Fibroblast of the conjunctiva (primary cell): ENCODE measurements at places on chromosomes 6 and 20.
A peak's percentile ranks its signal among the peaks of the same experiment; 100 is the strongest.

DNA sequence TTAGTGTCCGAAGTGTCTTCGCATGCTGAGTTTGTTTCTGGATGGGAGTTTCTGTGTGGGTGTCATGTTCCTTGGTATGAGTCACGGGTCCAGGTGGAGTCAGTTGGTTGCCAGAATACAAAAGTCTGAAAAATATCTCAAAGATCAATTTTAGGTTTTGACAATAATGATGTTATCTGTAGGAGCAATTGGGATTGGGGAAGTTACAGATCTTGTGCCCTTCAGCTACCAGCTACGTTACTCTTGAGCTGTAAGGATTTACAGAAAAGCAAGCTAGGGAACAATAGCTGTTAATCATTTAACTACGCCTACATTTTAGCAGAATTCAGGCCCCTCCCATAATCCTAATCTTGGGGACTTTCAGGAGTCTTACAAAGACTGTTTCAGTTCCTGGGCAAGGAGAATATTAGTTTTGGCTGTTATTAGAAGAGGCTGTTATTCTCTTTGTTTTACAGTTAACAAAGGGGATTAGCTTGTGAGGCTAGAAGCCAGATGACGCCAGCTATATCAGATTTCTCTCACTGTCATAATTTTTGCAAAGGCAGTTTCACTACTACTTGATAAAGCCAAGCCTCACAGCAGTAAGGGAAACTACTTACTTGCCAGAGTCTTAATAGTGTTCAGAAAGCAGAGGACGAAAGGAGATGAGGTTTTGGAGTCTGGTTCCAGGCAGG lies 15.4 kb upstream of the SLC22A16 start:
- peak; percentile 33 for DNase-seq

- DNase-seq = no peak
These were observed 405 bp upstream of the RNF182 start for GRCh38 chr6:13924146-13924948.

DNA sequence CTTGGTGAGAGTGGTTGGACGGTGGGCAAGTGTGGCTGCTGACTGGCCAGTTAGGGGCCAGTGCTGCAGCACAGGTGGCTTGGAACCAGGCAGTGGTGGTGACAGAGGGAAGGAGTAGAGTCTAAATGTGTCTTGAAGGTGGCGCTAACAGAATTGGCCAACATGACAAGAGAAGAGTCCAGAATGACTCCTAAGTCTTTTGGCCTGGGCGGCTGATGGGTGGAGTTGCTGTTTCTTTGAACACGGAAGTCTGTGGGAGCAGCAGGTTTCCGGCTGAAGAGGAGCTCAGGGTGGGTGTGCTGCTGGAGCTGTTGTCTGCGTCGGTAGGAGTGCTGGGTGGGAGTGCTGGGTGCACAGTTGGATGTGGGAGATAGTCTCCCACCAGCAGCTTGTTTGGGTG lies 10.1 kb downstream of the LSM14B start:
- DNase-seq = no peak

DNA sequence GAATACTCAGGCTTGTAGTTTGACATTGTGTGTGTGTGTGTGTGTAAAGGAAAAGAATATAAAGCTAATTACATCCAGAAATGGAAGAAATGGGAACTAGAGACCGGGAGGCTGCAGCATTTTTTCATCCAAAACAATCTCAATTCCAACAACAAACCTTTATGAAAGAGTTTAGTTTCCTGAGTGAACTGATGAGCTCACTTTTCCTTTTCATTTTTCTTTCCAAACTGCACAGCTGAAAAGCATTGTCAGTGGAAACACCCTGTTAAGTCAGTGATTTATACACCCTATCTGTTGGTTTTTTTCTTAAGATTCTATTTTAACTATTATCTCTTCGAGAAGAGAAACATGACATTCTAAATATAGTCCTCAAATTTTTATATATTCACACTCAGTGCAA lies 130.9 kb downstream of the RFPL4B start:
- no peak for DNase-seq

DNA sequence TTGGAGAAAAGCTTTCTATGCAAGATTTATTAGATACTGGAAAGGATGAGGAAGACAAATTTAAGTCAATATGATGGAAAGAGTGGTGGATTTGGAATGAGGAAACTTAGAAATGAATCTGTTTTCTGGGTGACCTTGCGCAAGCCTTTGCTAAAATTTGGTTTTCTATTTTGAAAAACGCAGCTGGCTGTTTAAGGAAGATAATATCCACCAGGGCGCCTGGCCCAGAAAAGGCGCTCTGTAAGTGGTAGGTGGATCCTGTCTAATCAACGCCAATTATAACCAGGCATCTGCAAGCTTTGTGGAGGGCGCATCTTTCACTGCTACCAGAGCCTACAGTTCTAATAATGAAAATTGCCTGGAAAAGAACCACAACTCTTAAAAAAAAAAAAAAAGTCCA lies 398 bp upstream of the SPATS1 start:
- DNase-seq = no peak

DNA sequence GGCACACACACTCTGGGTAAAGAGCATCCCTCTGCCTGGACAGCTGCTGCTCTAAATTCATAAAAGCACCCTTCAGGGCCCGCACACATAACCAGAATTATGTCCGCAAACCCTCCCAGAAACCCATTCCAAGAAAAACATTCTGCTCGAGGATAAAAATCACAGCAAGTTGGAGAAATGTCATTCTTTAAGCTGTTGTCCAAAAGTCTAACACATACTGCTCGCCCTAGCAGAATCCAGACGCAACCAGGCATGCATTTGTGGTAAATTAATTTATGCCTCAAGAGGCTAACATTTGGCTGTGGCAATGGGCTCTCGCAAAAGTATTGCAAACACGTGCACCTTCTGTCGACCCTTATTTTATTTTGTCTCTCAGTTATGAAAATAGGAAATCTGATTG lies 116.1 kb upstream of the INSM1 start:
- DNase-seq = no peak

GRCh38 chr6:46138281-46138680 lies 8.5 kb downstream of the ENPP4 start:
- no peak for DNase-seq

- no peak for DNase-seq
These were observed 5.7 kb downstream of the ELOVL4 start for GRCh38 chr6:79941489-79942151.

DNA sequence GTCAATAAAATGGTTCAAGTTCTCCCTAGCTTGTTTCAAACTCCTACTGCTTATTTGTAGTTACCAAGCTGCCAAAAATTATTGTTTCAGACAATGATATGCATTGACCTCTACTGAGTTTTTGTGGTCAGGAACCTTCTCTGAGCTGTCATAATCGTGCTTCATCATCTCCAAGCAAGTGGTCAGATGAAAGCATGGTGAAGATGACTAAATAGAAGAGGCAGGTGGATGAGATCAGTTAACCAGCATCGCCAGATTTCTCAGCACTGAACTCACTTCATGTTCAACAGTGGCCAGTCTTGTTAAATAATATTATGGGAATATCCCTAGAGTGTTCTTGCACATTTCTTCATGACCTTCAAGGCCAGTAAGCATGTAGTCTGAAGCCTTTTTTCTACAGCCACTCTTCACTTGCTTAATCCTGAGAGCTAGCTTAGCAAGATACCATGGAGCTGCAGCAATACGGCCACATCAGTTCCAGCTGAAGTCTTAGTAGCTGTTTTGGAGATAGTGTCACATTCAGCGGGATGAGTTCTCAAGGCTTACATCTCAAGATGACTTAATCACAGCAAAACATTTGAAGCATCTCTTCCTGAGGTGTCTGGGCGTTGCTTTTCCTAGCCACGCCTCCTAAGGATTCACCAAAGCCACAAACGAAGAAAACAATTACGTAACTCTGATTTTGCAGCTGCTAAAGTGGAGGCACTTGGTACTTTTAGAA lies 101.6 kb upstream of the TMEM30A start:
- DNase-seq = no peak

- no peak for DNase-seq
These were observed 193.7 kb upstream of the PROKR2 start for GRCh38 chr20:5510446-5510845.

DNA sequence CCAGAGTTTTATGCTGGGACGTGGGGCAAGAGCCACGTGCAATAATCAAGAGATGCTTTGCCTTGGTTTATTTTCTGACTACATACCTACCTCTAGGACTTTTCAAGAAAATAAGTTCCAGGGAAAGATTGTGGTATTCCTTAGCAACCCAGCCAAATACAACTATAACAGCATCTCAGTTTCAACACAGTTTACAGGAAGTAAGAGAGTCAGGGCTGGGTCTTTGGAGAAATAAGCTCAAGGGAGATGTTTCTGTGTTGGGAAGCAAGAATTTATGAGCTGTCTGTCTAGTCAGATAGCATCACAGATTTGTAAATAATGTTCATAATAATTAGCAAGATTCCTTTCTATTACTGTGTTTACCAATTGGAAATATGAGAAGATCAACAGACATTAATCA lies 35.1 kb downstream of the MAP3K5 start:
- no peak for DNase-seq

GRCh38 chr6:33652002-33652401 lies 30.9 kb downstream of the ITPR3 start:
- no peak for DNase-seq

DNA sequence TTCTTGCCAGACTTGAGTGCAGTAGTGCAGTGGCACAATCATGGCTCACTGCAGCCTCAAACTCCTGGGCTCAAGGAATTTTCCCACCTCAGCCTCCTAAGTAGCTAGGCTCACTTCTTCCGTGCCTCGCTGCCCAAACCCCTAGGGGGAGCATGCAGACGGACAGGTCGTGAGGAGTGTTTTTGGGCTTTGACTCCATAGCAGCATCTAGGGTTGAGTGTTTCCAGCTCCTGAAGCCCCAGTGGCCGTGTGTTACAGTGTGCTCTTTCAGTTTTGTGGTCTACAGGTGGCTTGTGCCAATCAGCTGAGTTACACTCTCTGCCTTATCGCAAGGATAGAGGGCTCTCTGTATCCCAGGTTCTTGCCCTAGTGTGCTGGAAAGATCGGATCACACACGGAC lies 33.4 kb downstream of the NCOA3 start:
- DNase-seq = no peak

DNA sequence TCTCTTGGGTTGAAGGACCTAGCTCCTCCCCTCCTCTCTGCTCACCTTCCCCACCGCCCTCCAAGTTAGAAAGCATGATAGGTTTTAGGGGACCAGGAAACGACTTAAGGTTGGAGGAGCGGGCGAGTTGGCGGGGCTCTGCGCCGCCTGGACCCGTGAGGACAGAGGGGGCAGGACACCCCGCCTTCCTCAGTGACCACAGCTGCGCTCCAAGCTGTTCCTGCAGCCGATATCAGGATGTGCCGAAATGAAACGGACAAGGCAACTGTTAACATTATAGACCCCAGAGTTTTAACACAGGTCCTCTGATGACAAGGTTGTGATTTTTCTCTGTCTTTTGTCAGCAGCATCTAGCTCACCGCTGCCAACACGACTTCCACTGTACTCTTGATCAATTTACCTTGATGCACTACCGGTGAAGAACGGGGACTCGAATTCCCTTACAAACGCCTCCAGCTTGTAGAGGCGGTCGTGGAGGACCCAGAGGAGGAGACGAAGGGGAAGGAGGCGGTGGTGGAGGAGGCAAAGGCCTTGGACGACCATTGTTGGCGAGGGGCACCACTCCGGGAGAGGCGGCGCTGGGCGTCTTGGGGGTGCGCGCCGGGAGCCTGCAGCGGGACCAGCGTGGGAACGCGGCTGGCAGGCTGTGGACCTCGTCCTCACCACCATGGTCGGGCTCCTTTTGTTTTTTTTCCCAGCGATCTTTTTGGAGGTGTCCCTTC lies at the start of gene GRM1:
Gene GRM1 (plus strand): TSS at position 212 of the 722 bp plus-strand sequence. CDS start 456 bp downstream, at position 668.
- no peak for DNase-seq

DNA sequence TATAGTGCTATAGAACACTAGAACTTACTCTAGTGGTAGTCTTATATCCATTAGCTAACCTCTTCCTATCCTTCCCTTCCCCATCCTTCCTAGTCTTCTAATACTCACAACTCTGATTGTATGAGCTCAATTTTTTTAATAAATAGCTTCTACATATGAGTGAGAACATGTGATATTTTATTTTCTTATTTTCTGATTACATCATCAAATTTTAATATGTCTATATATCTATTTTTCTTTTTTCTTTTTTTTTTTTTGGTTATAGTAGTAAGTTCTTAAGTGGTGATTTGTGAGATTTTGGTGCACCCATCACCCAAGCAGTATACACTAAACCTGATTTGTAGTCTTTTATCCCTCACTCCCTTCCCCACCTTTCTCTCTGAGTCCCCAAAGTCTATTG lies 112.5 kb downstream of the JAG1 start:
- no peak for DNase-seq

GRCh38 chr20:63895202-63895951 lies 451 bp downstream of the DNAJC5 start:
- no peak for DNase-seq

- DNase-seq = no peak
These were observed 84.5 kb downstream of the PLCB1 start for GRCh38 chr20:8216375-8217200.

GRCh38 chr20:58239216-58239615 lies 10.8 kb upstream of the ANKRD60 start:
- no peak for DNase-seq

DNA sequence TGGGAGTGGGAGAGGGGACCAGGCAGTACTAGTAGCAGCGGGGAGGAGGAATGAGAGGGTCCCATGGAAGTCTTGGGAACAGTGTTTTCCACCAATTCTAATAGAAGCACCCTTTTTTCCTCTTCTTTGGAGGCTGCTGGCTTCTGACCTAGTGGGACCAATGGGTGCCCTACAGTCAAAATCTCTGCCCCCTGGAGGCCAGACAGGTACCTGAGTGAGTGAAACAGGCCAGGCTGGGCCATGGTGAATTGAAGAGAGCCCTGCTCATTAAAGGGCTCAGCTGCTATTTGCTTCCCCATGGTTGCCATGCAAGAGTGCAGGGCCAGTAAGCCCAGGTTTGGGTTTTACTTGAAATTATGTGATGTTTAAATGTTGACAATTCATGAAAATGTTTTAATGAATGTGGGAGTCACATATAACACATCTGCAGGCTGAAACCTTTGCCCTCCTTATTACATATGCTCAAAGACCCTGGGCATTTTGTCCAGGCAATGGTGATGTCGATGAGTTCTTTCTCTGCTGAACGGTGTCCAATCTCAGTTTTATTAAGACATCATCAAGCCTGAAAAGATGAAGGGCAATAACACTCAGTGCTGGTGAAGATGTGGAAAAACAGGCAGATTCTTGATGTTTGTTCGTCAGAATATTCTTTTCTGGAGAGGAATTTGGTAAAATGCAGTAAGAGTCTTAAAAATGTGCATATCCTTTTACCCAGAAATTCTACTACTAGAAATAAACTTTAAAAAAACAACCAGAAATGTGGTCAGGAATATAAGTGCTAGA lies 42.3 kb upstream of the OCSTAMP start:
- DNase-seq = no peak

DNA sequence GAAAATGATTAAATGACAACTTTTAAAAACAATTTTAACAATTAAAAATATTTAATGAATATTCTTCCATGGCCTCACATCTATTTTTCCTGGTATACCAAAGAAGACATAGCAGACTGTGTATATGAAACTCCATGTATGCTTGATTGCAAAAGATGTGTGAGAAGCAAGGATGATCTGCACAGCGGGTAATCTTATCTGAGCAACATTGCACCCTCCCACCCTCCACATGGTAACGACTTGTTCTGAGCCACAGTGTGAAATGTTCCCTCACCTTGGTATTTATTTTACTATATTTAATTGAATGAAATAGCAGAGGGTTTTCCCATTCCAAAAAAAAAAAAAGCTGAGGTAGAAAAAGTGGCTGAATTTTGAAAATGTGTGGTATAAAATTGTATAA lies 204.4 kb downstream of the SYNE1 start:
- DNase-seq = no peak
